CD4-positive, CD25-positive, alpha-beta regulatory T cell (primary cell): ENCODE measurements at places on chromosomes 12 and 14. TPM values are rescaled to one million over a fixed set of nuclear protein-coding genes. Genes with fewer than 3 reads are reported as not detected.

GRCh38 chr12:72748971-72749370 is 476.8 kb downstream of the TRHDE start:
- DNase-seq = no peak

- no peak for DNase-seq
These were observed 28.4 kb upstream of the TRAF3 start for GRCh38 chr14:102748806-102749205.

- no peak for DNase-seq
These were observed 18.9 kb downstream of the CNTN1 start for GRCh38 chr12:40711121-40711520.

- no peak for DNase-seq
These were observed 4.0 kb upstream of the LIMA1 start for GRCh38 chr12:50287271-50287670.

DNA sequence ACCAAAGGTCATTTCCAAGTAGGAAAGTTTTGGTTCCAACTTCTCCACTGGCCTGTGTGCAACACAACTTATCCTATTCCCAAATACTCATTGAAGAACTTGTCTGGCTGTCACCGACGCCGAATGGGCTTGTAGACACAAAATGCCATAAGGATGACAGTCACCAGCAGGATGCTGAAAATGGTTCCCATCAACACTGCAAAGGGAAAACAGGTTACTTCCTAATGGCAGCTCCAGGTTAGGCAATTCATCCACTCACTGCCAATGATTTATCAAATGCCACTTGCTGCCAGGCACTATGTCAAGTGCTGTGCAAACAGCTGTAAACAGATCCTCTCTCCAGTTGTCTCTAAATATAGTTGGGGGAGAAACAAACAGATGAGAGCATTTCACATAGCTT is 6.1 kb downstream of the C12orf76 start:
- DNase-seq = no peak

- no peak for DNase-seq
These were observed 39.5 kb upstream of the LRIG3 start for GRCh38 chr12:58959639-58960300.

DNA sequence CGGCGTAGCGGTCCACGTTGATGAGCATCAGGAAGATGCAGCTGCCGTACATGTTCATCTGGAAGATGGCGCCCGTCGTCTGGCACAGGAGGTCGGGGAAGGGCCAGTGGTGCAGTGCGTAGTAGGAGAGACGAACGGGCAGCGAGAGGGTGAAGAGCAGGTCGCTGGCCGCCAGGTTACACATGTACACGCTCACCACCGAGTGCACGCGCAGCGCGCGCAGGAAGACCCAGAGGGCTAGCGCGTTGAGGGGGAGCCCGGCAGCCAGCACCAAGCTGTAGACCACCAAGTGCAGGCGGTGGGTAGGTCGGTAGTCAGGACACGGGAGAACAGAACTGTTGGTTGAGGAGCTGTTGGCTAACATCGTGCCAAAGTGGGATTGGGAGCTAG is 13.7 kb upstream of the CHD4 start:
- no peak for DNase-seq

- no peak for DNase-seq
These were observed 84.1 kb downstream of the NUMB start for GRCh38 chr14:73374218-73374617.

GRCh38 chr12:94172031-94172430 is 23.7 kb downstream of the PLXNC1 start:
- no peak for DNase-seq

DNA sequence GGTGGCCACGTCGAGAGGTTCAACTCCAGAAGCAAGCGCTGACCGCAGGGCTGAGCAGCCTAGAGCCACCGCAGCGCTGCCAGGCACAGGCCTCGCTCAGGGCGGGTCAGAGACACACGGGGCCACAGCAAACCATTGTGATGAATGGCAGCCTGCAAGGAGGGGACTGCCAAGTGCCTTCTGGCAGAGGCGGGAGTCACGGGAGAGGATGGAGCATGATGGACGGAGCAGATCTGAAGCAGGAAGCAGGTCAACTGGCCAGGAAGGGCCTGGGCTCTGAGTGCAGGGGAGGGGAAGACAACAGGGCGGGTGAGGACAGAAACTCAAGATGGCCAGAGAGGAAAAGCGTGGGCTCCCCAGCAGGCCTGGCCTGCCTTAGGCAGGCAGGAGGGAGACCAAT is 49.8 kb downstream of the CDC42BPB start:
- DNase-seq = no peak

- DNase-seq = no peak
These were observed 163.9 kb upstream of the VASH1 start for GRCh38 chr14:76597387-76597786.

- DNase-seq = no peak
These were observed 48.2 kb downstream of the MBIP start for GRCh38 chr14:36271939-36272907.

The ORAI1 gene
- total RNA-seq = 53.5 TPM

The KRT82 gene
- total RNA-seq = not detected

The ESR2 gene
- total RNA-seq = not detected

The AQP6 gene
- total RNA-seq = not detected

The GDF3 gene
- not detected for total RNA-seq

The METTL3 gene
- 59.0 TPM for total RNA-seq

The ENDOU gene
- not detected for total RNA-seq

The SLC25A47 gene
- total RNA-seq = not detected

The B4GALNT1 gene
- not detected for total RNA-seq

The LMO3 gene
- total RNA-seq = not detected

The PZP gene
- not detected for total RNA-seq
